ENCODE measurements at places on chromosomes 5 and 9.

GRCh38 chr5:35694481-35694880 is 76.8 kb downstream of the SPEF2 start:
- DNase-seq = no peak

DNA sequence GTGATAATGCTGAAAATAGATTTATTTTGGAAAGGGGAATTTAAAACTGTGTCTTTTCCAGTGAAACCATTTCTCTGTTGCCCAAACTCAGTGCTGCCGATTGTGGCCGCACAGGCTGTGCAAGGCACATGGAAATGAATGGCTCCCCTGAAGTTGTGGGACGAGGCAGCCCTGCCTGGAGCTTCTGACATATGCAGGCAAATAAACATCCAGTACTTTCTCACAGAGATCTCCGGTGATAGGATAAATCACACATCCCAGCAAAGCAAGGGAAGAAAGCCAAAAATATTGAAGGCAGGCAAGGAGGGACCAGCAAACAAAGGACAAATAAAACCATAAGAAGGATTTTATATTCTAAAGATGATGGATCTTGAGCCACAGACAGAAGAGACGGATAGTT is 464.5 kb downstream of the MTRR start:
- no peak for DNase-seq

DNA sequence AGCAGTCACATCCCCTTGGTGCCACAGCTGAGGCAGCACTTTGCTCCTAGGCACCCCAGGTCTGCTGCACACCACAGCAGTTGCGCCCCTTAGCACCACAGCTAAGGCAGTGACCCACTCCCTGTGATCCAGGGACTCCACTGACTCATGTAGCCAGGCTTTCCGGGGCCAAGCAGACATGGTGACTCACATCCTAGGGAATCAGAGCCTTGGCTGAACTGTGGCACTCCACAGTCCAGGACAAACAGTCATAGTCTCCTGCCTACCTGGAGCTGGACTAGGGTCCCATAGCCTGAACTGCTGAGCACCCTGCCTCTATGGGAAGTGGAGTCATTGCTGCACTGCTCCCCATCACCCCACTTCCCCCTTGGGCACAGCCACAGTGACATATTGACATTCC is 338.7 kb downstream of the NPR3 start:
- no peak for DNase-seq

GRCh38 chr5:179228341-179229121 is 116.7 kb downstream of the ADAMTS2 start:
- no peak for DNase-seq

DNA sequence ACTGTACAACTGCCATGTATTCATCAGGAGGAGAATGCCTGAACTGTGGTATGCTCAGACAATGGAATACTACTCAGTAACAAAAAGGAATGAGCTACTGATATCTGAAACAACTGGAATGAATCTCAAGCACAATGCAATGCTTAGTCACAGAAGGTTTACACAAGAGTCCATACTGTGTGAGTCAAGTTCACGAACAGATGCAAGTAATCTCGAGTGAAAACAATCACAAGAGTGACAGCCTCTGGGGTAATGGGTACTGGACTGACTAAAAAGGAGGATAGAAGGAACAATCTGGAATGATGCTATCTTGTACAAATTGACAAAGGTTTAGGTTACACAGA is 19.5 kb upstream of the GOLGA1 start:
- DNase-seq = no peak

DNA sequence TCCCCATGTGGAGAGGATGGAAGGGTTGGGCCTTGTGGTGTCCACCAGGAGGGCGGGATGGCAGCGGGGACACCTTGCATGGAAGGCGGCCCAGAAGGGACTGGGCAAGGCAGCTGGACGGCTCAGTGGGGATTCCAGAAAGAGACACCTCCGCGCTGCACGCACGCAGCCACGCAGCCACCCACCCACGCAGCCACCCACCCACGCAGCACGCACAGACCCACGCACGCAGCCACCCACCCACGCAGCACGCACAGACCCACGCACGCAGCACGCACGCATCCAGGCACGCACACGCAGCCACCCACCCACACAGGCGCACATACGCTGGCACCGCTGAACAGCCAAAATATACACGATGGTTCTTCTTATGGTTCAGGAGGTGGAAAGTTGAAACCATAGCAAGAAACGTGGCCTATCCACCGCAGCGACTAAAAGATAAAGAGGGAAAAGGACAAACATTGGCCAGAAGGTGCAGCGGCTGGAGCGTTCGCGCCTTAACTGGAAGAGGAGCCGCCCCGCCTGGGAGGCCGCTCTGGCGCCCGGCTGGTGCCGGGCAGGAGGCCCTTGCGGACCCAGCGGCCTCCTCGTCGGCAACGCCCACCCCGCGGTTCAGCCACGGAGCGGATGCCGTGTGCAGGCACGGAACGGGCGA is 22.2 kb upstream of the EXOC3 start:
- no peak for DNase-seq
